Amniotic epithelial cell (primary cell): ENCODE measurements at places on chromosomes 5 and 9.

GRCh38 chr5:153066281-153066680, 424.2 kb upstream of the GRIA1 start:
- no peak for DNase-seq

- no peak for DNase-seq
These were observed 60.6 kb upstream of the PTPN3 start for GRCh38 chr9:109558718-109559151.

DNA sequence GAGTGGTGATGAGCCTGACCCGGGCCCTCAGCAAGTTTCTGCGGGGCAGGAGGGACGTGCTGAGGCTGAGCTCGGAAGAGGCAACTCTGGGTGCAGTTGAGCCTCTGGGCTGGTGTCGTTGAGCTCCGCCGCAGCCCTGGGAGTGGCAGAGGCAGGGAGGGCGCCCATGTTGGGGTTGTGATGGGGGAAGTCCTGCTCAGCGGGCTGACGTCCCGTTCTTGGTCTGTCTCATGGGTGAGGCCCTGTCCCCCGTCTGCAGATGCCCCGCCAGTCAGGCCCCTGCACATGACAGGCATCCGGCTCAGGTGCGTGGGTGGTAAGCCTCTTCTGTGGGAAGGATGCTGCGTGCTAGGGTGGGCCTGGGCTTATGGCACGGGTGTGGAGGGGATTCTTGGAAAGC, 64.3 kb downstream of the RXRA start:
- DNase-seq, result no peak

GRCh38 chr5:123036391-123037103, at the start of gene PPIC:
PPIC (minus strand) TSS chr5:123036725; CDS start chr5:123036625, 100 bp downstream.
- DNase-seq, result peak; percentile 68

DNA sequence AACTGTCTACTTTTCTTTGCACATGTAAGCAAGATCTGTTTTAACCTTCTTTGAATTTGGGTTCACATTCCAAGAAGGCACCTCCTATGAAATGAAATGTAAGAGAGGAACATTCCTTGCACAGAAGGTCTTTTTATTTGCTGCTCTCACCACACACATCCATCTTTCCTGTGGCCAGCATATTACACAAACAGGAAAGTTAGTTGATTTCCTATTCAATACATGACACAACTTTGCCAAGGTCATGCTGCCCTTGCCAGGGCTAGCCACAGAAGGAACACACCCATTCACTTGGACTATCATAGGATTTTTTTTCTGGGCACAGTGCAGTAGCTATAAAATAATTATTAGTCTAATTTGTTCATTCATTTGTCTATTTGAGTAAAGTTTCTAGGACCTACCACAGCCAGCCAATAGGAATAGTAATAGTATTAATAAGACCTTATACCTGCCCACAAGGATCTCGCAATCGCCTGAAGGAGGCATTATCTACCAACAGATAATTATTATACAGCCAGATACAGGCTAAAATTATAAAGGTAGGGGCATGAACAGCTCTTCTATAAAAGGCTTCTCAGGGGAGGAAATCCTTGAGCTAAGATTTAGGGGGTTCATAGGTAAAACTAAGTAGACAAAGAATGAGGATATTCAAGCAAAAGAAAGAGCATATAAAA, 78.1 kb upstream of the NREP start:
- peak; percentile 49 for DNase-seq

- no peak for DNase-seq
These were observed 19.8 kb downstream of the JADE2 start for GRCh38 chr5:134545070-134545868.

- DNase-seq, result no peak
These were observed 7.5 kb downstream of the OR1K1 start for GRCh38 chr9:122807271-122807900.

GRCh38 chr5:87127426-87127825, 140.3 kb upstream of the RASA1 start:
- DNase-seq, result peak; percentile 59

GRCh38 chr5:67281874-67282273, 85.3 kb upstream of the CD180 start:
- no peak for DNase-seq

GRCh38 chr5:52802272-52802973, 14.7 kb downstream of the ITGA1 start:
- no peak for DNase-seq

DNA sequence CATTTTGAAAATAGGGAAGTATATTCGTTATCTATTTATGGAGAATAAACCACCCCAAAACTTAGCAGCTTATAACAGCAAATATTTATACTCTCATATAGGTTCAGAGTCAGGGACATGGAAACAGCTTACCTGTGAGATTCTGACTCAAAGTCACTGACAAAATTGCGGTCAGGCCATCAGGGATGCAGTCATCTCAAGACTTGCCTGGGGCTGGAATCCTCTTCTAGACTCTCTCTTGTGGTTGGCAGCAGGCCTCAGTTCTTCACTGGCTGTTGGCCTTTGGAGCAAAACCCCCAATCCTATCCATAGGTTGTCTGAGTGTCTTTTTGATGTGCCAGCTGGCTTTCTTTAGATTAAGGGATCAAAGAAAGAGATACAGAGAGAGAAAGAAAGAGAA, 275.6 kb downstream of the SEC61B start:
- no peak for DNase-seq

DNA sequence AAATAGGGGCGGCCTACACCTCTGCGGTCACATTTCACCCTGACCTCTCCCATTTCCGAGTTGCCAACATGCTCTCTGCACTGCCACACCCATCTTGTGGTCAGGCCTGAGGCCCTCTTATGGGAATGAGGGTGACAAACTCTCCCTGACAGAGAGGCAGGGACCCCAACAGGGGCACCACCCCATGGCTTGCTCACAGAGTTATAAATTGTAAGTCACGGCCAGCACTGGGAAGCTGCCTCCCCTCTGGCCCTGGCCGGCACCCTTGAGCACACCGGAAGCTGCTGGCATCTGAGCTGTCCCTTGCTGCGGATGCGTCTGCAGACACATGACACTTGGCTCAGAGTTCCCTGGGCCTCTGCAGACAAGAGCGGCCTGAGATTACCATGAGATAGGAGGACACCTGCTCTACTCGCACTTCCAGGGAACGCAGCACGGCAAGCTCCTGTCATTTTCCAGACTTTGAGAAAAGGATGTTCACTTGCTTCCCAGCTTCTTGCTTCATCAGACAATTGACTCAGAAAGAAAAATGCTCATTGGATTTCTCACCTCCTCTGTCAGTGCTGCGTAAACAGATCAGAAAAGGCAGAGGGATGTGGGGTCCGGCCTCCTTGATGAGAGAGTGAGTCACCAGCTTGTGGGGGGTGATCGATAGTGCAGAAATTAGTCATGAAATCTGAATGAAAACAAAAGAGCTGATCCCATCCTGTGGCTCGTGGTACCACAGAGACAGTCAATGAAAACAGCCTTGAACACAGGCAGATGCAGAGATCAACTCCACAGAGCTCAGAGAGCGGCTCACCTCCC, 269.8 kb downstream of the SYK start:
- peak; percentile 89 for DNase-seq

GRCh38 chr9:117359910-117360309, 54.9 kb downstream of the ASTN2 start:
- DNase-seq, result no peak

- no peak for DNase-seq
These were observed 31.8 kb upstream of the PTGS1 start for GRCh38 chr9:122338994-122339393.

- no peak for DNase-seq
These were observed 150.0 kb upstream of the KIF2A start for GRCh38 chr5:62155988-62156387.

- DNase-seq, result peak; percentile 16
These were observed 6.2 kb downstream of the OXCT1 start for GRCh38 chr5:41863871-41864486.

- DNase-seq, result no peak
These were observed 16.4 kb downstream of the C5orf63 start for GRCh38 chr5:127056896-127057295.

DNA sequence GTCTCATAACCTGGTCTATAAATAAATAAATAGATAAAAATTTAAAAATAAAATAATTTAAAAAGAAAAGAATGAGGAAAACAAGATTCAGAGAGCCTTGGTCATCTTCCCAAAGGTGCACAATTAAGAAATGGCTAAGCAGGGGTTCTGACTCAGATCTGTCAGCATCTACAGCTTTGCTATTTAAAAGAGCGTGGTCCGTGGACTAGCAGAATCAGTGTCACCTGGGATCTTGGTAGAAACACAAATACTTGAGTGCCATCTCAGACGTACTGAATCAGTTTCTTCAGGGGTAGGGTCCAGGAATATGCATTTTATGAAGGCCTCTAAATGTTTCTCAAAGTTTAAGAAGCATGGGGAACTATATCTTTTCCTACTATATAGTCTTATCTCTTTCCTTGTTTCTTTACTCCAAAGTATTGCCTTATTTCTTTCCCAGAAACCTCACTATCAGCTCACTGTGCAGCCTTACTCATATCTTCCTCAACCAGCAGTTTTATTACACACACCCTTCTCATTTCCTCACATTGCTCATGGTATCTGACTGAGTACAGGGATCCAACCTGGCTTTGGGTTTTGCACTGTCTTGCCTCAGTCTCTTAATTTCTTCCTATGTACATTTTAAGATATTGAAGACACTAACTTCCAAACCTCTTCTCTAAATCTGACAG, 58.6 kb downstream of the TMC1 start:
- DNase-seq, result peak; percentile 85

DNA sequence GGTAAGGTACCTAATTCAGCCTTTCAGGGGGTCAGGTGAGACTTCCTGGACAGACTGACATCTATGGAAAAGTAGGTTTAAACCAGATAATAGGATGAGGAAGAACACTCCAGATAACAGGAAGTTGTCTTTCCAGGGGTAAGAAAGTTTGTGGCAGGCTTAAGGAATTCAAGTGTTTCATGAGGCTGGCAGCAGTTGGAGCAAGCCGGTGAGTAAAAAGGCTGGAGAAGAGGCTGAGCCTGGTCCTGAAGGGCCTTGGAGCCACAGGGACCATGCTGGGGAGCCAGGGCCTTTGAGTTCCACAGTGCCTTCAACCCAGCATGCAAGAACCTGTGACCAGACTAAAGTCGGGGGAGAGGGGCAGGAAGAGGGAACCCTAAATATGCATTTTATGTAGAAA, 353.4 kb downstream of the SPOCK1 start:
- peak; percentile 5 for DNase-seq

DNA sequence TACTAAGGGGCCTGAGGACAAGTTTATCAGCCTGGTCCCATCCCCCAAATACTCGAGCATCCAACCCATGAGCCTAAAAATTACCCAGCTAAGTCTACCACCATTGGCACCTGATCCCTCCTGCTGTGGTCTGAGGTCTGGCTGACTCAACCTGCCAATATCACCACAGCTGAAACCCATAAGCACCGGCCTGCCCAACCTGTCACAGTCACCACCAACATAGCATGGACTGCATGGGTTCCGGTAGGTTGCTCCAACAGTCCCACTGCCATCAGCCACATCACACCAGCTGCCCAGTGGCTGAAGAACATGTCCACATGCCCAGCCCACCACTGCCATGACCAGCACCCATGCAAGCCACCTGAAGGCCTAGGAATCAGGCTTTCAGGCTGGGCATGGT, 495.0 kb downstream of the PRELID2 start:
- no peak for DNase-seq

GRCh38 chr9:87909310-87910041, 8.3 kb upstream of the SPATA31C1 start:
- DNase-seq, result peak; percentile 21
